Astrocyte (in vitro differentiated cells and primary cell): ENCODE measurements at places on chromosomes 5 and 9.
A peak's percentile ranks its signal among the peaks of the same experiment; 100 is the strongest.

GRCh38 chr5:39905356-39905755 lies 480.6 kb upstream of the DAB2 start:
- no peak for DNase-seq

DNA sequence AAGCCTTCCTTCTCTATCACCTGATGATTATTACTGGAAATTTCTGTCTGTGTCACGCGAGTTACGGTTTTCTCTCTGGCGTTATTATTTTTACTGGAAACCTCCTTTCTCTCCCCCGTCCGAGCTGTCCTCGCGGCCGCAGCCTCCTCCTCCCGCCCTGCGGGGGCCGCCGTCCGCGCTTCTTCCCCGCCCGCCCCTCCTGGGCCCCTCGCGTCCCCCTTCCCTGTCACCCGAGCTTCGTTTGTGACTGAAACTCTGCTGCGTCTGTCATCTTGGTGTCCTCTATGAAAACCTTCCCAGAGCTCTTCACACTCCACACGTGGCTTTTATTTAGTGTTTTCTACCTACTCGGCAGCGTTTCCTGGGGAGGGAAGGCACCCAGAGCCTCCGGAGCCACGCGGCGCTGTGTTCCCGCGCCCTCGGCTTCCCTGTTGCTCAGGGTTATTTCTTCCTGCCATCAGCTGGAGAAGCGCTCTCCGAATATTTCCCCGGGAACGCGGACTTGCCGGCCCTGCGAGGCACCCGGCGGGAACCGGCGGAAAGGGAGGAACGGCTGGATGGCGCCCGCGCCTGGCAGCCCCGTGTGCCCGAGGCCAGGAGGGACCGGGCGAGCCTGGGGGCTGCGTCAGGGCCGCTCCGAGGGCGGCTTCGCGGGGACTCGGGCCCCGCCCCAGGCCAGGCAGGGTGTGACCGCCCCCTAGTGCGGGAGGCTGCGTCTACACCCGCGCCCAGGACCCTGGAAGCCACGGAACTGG lies 33.9 kb downstream of the TRIP13 start:
- DNase-seq = peak; percentile 11

DNA sequence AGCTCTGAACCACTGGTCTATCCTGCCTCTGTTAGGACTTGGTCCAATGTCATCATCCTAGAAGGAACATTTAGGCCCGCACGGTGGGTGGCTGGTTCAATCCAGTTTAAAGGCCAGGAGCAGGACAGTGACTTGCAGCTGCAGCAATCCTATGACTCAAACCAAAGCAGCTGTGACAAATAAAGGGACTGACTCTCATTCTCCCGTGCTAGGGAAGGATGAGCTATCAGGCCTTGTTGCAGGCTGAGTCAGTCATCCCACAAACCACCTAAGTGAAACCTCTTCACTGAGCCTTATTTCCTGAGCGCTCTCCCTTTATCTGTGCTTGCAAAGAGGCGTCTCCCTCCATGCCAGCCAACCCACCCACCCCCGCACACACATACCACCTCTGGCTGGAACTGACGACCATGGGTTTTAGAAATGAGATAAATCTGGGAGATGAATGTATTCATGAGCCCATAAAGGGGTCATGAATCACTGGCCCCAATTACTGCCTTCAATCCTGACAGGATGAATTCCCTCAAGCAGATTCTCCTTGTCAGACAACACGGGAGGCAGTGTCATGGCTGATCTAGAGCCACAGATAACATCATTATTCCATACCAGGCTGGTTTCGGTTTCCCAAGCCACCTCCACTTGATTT lies 93.4 kb downstream of the KCNIP1 start:
- DNase-seq = peak; percentile 84

- no peak for DNase-seq
Measured at GRCh38 chr9:21804331-21804730, 1.9 kb downstream of the MTAP start.

- DNase-seq = no peak
Measured at GRCh38 chr5:1153428-1153827, 41.6 kb upstream of the SLC12A7 start.

GRCh38 chr5:122182491-122182921 lies 53.2 kb downstream of the ZNF474 start:
- peak; percentile 88 for DNase-seq

GRCh38 chr5:149665416-149666175 lies 64.5 kb upstream of the PPARGC1B start:
- DNase-seq = no peak

DNA sequence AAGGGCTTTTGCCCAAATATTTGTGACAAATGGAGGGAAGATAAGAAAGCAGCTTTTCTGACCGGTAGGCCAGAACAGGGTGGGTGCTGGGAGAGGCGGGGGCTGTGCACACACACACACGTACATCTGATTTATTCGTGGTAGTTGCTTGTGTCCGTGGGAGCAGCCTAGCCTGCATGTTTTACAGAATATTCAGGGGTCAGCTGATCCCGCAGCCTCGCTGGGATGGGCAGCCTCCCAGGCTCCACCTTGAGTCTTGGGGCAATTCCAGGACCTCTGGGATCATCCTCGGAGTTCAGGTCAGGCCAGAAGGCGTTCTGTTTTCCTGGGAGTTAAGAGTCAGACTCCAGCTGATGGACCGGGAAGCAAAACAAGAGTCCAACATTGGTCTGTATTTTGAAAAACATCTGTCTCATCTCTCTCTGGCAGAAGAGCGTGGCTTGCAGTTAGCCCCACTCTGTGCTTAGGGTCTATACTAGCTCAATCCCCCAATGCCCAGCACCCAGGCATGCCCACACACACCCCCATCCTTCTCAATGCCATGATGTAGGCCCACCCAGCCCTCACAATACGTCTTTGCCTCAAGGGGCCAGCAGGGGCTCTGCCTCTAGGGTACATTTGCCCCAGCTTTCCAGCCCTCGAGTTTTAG lies 210.6 kb downstream of the GOLPH3 start:
- peak; percentile 24 for DNase-seq

GRCh38 chr9:105438141-105438806 lies 9.6 kb upstream of the FSD1L start:
- DNase-seq = peak; percentile 92

GRCh38 chr9:136757751-136758140 lies 297 bp downstream of the LCN8 start:
- DNase-seq = no peak

GRCh38 chr9:76655121-76655541 lies 109.1 kb upstream of the PCA3 start:
- DNase-seq = peak; percentile 74

- no peak for DNase-seq
Measured at GRCh38 chr9:70097187-70097586, 53.5 kb downstream of the MAMDC2 start.

DNA sequence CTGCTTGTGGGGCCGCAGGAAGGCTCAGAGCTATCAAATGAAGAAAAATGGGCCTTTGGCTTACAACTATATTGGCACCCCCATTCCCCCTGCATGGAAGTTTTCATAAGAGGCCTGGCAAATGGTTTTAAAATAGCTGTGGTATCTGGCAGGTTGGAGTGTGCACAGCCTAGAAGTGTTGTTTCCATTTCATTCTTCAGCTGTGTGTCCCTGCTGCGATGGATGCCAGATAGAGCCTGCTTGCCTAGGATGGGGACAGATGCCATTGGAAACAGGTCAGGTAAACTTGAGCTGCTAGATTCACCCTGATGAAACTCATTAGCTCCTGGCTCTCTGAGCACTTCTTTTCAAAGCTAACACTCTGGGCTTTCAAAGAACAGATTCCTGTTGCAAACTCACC lies 183.3 kb downstream of the IRX1 start:
- no peak for DNase-seq

- peak; percentile 33 for DNase-seq
Measured at GRCh38 chr5:111129938-111130337, 37.8 kb downstream of the WDR36 start.

- no peak for DNase-seq
Measured at GRCh38 chr5:1797103-1797800, 2.4 kb downstream of the MRPL36 start.

DNA sequence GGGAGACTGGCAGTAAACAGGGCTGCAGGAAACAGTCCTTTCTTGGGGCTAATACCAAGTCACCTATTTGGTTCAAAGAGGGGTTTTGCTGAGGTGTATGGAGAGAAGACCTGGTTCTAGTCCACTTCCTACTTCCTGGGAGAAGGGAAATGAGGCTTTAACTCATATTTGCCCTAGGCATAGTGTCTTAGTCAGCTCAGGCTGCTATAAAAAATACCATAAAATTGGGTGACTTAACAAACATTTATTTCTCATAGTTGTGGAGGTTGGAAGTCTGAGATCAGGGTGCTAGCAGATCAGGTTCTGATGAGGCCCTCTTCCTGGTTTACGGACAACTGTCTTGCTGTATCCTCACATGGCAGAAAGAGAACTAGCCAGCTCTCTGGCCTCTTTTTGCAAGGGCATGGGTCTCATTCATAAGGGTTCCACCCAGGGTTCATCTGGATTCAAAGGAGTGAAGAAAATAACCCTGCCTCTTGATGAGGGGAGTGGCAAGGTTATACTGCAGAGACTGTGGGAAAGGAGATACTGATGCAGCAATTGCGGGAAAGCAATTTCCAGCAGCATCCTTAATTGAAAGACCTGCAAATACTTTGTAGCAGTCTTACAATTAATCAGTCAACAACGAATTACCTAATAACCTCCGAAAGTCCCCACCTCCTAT lies 40.5 kb downstream of the ANKDD1B start:
- DNase-seq = no peak

GRCh38 chr9:97858393-97858713 lies 5.3 kb downstream of the FOXE1 start:
- no peak for DNase-seq

- peak; percentile 82 for DNase-seq
Measured at GRCh38 chr5:143235423-143235822, 168.1 kb downstream of the NR3C1 start.

- no peak for DNase-seq
Measured at GRCh38 chr5:80739496-80739895, 84.7 kb upstream of the DHFR start.

- peak; percentile 39 for DNase-seq
Measured at GRCh38 chr5:9512457-9512856, 33.4 kb downstream of the SEMA5A start.
